EL (cell line): ENCODE measurements at places on chromosomes 1 and 21.

- no peak for DNase-seq
Observed at GRCh38 chr1:45535988-45536766, 14.4 kb upstream of the AKR1A1 start.

DNA sequence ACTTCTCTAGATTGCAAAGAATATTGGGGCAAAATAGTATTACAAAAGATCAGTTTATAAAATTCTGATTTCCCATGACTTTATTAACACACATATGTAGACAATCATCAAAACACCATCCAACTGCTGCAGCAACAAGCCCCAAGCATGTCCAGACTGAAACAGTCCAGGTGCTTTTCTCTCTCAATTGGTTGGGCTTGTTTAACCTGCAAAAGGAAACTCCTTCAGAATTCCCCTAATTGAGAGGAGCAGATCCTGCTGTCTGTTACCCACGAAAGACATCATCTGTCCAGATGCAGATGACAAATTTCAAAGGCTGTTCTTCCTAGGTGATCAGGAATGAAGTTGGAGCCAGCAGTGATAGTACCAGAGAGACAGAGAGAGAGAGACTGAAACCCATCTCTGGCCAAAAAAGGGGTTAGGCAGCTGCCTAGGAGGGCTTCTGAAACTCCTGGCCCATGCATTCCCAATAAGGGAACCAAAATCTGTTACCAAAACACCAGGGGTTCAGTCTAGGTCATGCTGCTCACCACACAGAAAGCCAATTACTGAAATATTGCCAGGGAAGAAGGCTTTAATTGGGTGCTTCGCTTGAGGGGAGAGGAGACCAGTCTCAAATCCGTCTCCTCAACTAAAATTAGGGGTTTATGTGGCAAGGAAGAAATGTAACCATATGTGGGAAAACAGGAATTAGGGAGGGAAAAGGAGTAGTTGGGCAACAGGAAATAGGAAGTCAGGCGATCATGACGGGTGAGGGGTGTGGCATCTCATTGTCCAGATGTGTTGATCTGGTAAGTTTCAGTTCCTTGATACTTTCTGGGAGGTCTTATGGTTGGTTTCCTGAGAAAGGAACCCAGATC lies 34.7 kb upstream of the RGL1 start:
- no peak for DNase-seq

GRCh38 chr1:2350501-2350900 lies 40.9 kb downstream of the MORN1 start:
- DNase-seq: no peak

DNA sequence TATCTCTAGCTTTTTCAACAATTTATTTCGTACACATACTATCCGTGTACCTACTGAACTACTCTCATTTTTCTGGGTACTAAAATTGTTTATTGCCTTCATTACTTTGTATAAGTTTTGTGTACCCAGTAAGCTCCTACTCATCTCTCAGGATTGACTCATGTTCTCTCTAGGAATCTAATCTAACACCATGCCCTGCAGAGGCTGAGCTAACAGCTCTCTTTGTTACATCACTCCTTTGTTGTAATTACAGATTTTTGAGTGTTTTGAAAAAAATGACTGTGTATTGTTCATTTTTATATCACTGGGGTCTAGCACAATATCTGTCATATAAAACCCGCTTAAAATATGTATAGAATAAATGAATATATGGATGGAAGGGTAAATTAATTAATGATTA lies 167.1 kb downstream of the ATP6V1G3 start:
- DNase-seq: peak; percentile 15

DNA sequence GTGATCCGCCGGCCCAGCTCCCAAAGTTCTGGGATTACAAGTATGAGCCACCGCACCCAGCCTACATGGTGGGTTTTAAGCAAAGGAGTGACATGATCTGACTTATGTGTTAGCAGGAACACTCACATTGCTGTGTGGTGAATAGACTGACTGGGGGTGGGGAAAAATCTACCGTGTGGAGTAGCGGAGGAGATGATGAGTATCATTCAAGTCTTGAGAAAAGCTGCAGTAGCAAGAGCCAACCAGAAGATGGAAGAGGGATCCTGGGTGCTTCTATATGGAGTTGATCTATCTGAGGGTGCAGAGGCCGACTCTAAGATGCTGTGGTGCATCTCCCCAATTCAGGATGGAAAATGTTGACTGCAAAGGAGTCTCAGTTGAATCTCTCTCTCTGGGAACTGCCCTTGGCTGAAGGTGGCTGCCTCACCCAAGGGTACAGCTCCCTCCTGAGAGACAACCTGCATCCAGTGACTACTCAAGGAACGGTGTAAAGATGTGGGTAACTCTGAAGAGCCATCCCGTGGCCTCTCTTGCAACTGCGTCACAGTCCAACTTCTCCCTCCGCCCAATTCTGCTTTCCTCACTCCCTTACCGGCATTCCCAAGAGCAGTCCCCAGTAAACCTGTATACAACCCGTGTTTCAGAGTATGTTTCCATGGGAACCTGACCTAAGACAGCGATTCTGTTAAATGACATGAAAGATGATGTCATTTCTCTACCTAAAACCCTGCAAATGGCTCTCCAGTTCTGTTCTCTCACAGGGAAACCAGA lies 7.4 kb upstream of the B3GALNT2 start:
- DNase-seq: peak; percentile 38

- no peak for DNase-seq
Observed at GRCh38 chr1:94143173-94143808, 22.3 kb upstream of the ABCA4 start.

DNA sequence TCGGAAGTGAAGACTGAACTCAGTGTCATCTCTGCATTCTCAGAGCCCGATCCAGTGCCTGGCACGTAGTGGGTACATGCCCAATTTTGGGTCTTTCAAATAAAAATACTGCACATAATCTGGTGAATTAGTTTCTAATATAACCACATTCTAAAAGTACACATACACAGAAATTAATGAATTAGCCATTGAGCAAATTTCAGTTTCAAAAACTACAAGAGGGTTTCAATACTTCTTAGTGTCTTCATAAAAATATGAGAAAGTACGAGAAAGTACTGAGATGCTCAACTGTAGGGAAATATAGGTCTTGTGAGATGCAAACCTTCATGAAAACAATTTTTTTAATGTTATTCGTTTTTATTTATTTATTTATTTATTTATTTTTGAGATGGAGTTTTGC lies 86.9 kb downstream of the SMYD2 start:
- no peak for DNase-seq

GRCh38 chr1:42085596-42085995 lies 67.6 kb upstream of the GUCA2B start:
- no peak for DNase-seq

DNA sequence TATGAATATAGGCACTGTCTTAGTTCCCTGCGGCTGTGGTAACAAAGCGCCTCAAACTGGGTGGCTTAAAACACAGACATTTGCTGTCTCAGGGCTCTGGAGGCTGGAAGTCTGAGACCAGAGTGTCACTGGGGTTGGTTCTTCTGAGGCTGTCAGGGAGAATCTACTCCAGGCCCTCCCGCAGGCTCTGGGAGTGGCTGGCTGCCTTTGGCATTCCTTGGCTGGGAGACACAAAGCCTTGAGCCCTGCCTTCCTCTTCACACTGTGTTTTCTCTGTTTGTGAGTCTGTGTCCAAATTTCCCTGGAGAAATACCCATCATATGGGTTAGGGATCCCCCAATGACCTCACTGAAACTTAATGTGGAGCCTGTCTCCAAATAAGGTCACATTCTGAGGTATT lies 38.5 kb downstream of the B3GALT5 start:
- no peak for DNase-seq
